ENCODE measurements at places on chromosomes 3 and 15. TPM values are rescaled to one million over a fixed set of nuclear protein-coding genes. Genes with fewer than 3 reads are reported as not detected.

The CACNA2D3 gene
- total RNA-seq, result 2.5 TPM

The OPA1 gene
- total RNA-seq, result 85.6 TPM

The USP13 gene
- total RNA-seq, result 51.9 TPM

The ARPP21 gene
- total RNA-seq, result 89.8 TPM

The RHCG gene
- 70.4 TPM for total RNA-seq

The FGF7 gene
- total RNA-seq, result 35.0 TPM

The TERC gene
- total RNA-seq, result 179 TPM

The MEX3B gene
- total RNA-seq, result 9.1 TPM
